ENCODE measurements at places on chromosomes 1 and 21. TPM values are rescaled to one million over a fixed set of nuclear protein-coding genes. Genes with fewer than 3 reads are reported as not detected.

Gene SHE
- total RNA-seq = 0.29 TPM

Gene S100A7
- total RNA-seq = not detected

Gene ORC1
- 49.0 TPM for total RNA-seq

Gene KCNH1
- 0.38 TPM for total RNA-seq

Gene PALMD
- not detected for total RNA-seq

Gene NBPF10
- total RNA-seq = 0.36 TPM

Gene KCNE2
- total RNA-seq = 0.37 TPM

Gene KIF14
- 22.5 TPM for total RNA-seq

Gene CLCA4
- not detected for total RNA-seq

- H3K4me1 ChIP-seq = peaks cover 5% of the 10 kb centered on the region
- peak; percentile 75 for DNase-seq
- no peak overlapping the region for H3K27ac ChIP-seq
- no peak overlapping the region for H3K4me3 ChIP-seq
- H3K36me3 ChIP-seq = no peaks in the 10 kb centered on the region
Measured at GRCh38 chr1:151710187-151710840, 6.3 kb downstream of the CELF3 start.

GRCh38 chr1:243924188-243924587 lies 74.1 kb upstream of the AKT3 start:
- H3K27me3 ChIP-seq = no peaks in the 10 kb centered on the region
- H3K4me1 ChIP-seq = peaks cover 4% of the 10 kb centered on the region
- no peak overlapping the region for H3K27ac ChIP-seq
- H3K4me3 ChIP-seq = no peak overlapping the region

DNA sequence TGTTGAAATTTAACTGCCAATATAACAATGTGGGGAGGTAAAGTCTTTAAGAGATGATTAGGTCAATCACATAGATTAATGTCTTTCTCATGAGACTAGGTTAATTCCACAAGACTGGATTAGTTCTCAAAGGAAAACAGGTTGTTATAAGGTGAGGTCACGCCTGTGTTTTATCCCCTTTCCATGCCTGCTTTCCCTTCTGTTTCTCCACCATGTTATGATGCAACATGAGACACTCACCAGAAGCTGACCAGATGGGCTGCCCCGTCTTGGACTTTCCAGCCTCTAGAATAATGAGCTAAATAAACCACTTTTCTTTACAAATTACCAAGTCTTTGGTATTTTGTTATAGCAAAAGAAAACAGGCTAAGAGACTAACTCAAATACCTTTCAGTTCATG lies 70.8 kb downstream of the DDAH1 start:
- H3K27me3 ChIP-seq = no peaks in the 10 kb centered on the region
- no peaks in the 10 kb centered on the region for H3K4me1 ChIP-seq
- no peak overlapping the region for H3K27ac ChIP-seq
- H3K4me3 ChIP-seq = peak overlapping the region; percentile 2
- no peaks in the 10 kb centered on the region for H3K36me3 ChIP-seq
- no peak for DNase-seq

- peaks cover 6% of the 10 kb centered on the region for H3K4me1 ChIP-seq
- DNase-seq = no peak
- no peak overlapping the region for H3K4me3 ChIP-seq
- H3K36me3 ChIP-seq = no peaks in the 10 kb centered on the region
Measured at GRCh38 chr1:14915356-14916054, 238.0 kb upstream of the TMEM51 start.

GRCh38 chr1:184629266-184629665 lies 125.4 kb downstream of the EDEM3 start:
- H3K27ac ChIP-seq = no peak overlapping the region
- DNase-seq = no peak
- H3K36me3 ChIP-seq = no peaks in the 10 kb centered on the region
- H3K27me3 ChIP-seq = no peaks in the 10 kb centered on the region
- no peak overlapping the region for H3K4me3 ChIP-seq
- H3K4me1 ChIP-seq = no peaks in the 10 kb centered on the region

DNA sequence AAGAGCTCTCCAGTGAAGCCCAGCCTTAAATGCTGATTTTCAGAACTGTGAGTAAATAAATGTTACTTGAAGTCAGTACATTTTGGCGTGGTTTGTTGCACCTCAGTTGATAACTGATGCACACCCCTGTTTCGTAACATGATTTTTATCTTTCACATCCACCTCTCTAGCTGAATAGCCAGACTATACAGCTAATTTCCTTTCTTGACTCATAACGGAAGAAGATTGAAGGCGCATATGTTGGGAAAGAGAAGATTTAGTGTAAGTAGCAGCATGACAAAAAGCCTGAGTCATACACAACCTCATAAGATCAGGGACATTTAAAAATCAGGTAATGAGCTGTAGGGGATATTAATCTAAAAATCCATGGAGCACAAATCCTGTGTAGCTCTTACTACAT lies 716.2 kb upstream of the ZP4 start:
- no peak for DNase-seq
- peaks cover 1% of the 10 kb centered on the region for H3K27me3 ChIP-seq
- no peaks in the 10 kb centered on the region for H3K36me3 ChIP-seq
- no peak overlapping the region for H3K4me3 ChIP-seq

DNA sequence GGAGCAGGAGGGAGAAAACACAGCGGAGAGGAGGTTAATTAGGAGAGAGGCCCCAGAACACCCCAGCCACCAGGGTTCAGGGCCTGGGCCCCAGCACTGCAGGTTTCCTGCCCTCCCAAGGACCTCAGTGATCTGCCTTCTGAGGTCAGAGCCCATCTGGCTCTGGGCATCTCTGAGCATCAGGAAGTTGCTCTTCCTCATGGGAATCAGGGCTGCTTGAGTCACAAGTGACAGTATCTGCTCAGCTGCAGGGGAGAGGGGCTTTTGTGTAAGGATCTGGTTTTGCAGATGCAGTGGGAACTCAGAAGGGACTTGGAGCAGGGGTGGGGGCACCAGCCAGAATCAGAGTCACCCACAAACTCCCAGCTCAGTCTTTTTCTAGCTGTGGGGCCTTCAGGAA lies 472.1 kb downstream of the PTPRU start:
- no peaks in the 10 kb centered on the region for H3K27me3 ChIP-seq
- H3K4me3 ChIP-seq = no peak overlapping the region
- H3K36me3 ChIP-seq = no peaks in the 10 kb centered on the region
- no peak overlapping the region for H3K27ac ChIP-seq
- peaks cover 5% of the 10 kb centered on the region for H3K4me1 ChIP-seq
- no peak for DNase-seq

DNA sequence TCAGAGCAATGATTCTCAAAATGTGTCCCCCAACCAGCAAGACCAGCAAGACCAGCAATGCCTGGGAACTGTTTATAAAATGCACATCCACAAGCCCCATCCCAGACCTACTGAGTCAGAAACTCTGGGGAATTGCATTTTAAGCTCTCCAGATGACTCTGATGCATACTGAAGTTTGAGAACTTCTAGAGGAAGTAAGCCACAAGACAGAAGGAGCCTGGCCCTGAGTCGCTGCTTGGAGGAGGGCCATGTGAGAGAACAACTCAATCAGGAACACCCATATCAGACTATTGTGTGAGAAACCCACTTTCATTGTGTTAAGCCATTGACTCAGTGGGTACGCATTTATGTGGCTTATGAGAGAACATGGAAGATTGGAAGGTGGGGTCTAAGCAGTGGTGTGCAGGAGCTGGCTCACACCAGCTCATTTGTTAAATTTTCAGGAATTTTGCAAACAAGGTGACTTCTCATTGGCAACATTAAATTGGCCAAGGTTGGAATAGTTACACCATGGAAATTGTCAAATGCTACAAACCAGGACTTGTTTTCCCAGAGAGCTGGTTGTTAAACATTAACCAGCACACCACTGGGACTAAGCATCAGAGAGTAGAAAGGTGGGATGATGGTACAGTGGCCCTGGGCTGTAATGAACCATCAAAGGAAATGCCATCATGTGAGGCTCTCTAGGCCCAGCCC lies 38.9 kb downstream of the ATP1A1 start:
- H3K36me3 ChIP-seq = peaks cover 6% of the 10 kb centered on the region
- no peak for DNase-seq
- no peak overlapping the region for H3K27ac ChIP-seq
- no peaks in the 10 kb centered on the region for H3K4me1 ChIP-seq

- no peaks in the 10 kb centered on the region for H3K36me3 ChIP-seq
- no peak overlapping the region for H3K27ac ChIP-seq
- H3K4me3 ChIP-seq = no peak overlapping the region
- H3K4me1 ChIP-seq = no peaks in the 10 kb centered on the region
Measured at GRCh38 chr1:2981388-2981787, 39.9 kb upstream of the ACTRT2 start.

- no peak overlapping the region for H3K4me3 ChIP-seq
- H3K27me3 ChIP-seq = no peaks in the 10 kb centered on the region
- H3K36me3 ChIP-seq = peaks cover 4% of the 10 kb centered on the region
- no peak overlapping the region for H3K27ac ChIP-seq
- no peak for DNase-seq
Measured at GRCh38 chr1:32763221-32763620, 53.9 kb downstream of the YARS1 start.

DNA sequence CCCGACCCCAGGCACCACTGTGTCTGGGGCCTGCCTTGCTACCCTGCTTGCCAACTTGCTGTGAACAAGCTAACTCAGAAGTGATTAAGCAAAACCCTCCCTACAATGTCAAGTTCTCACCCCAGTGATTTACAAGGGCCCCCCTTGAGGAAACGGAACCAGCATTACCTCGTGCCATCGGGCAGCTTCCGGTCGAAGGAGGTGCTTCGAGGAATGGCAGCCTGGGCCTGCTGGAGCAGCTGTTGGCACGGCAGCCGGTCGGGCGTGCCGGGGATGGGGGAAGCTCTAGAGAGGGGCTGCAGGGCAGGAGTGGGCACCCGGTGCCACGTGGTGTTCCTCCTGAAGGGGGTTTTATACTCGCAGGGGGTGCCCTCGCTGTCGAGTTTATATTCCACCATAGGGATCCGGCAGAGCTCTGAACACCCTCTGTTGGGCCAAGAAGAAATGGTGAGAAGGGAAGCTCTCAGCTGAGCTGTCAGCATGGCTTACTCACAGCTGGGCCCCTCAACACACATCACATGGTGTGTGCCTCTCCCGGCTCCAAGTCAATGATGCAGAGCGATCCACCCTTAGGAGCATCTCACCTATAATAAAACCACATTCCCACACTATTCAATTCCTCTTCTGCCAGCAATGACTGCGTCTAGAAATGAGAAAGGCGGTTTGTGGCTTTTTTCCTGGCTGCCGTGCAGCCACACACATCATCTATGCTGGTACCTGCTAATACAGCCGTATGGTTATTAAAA lies 184.4 kb downstream of the SIPA1L2 start:
- no peaks in the 10 kb centered on the region for H3K4me1 ChIP-seq
- no peaks in the 10 kb centered on the region for H3K36me3 ChIP-seq

GRCh38 chr21:18869104-18869503 lies 465.5 kb upstream of the TMPRSS15 start:
- H3K4me1 ChIP-seq = no peaks in the 10 kb centered on the region
- DNase-seq = no peak
- H3K27me3 ChIP-seq = no peaks in the 10 kb centered on the region

DNA sequence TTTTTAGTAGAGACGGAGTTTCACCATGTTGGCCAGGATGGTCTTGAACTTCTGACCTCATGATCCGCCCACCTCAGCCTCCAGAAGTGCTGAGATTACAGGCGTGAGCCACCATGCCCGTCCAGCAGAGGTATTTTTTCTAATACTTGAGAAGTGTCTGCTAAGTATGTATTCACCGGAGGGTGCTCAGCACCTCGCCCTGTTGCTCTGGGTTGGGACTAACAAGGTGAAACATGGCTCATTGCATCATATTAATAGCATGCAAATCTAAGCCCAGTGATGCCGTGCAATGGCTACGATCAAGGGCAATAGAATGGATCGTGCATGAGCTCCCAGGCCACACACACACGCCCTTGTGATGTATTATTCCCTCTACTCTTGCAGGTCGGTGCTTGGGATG lies 68.7 kb downstream of the PDE9A start:
- H3K4me3 ChIP-seq = no peak overlapping the region
- no peak overlapping the region for H3K27ac ChIP-seq
- H3K36me3 ChIP-seq = no peaks in the 10 kb centered on the region
- H3K27me3 ChIP-seq = no peaks in the 10 kb centered on the region

GRCh38 chr1:175168782-175169181 lies 23.8 kb downstream of the KIAA0040 start:
- H3K4me1 ChIP-seq = no peaks in the 10 kb centered on the region
- H3K36me3 ChIP-seq = no peaks in the 10 kb centered on the region
- DNase-seq = no peak
- no peak overlapping the region for H3K27ac ChIP-seq

GRCh38 chr1:182699393-182700350 lies 15.3 kb upstream of the RGS8 start:
- no peaks in the 10 kb centered on the region for H3K27me3 ChIP-seq
- H3K4me1 ChIP-seq = peaks cover 32% of the 10 kb centered on the region
- peak; percentile 50 for DNase-seq
- H3K36me3 ChIP-seq = no peaks in the 10 kb centered on the region
- peak overlapping the region; percentile 59 for H3K27ac ChIP-seq

DNA sequence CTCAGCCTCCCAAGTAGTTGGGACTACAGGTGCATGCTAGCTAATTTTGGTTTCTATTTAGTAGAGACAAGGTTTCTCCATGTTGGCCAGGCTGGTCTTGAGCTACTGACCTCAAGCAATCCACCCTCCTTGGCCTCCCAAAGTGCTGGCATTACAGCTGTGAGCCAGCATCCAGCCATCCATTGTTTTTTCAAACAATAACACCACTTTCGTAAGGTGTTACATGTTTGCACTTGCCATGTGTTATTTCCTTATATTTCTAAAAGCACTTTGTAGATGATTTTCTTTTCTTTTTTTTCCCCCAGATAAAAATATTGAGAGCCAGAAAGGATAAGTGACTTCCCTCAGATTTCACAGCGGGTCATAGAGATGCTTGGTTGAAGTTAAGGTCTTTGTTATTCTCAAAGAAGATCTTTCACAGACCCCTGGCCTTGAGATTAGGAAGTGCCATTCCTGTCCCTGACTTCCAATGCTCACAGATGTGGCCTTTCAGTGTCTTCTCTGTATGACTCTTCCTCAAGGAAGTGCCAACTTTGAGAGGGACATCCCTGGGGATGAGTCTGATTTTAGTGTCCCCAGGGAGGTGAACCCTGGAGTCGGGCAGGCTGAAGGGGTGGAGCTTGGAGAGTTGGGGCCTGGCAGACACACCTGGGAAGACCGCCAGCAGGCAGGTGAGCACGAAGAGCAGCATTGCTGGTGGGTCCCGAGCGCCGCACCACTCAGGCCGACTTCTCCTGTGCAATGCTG lies 6.3 kb downstream of the PIGR start:
- H3K4me3 ChIP-seq = no peak overlapping the region
- H3K27ac ChIP-seq = no peak overlapping the region
- no peaks in the 10 kb centered on the region for H3K4me1 ChIP-seq

- no peaks in the 10 kb centered on the region for H3K36me3 ChIP-seq
- no peak for DNase-seq
- H3K4me3 ChIP-seq = no peak overlapping the region
- H3K4me1 ChIP-seq = peaks cover 4% of the 10 kb centered on the region
Measured at GRCh38 chr1:212591922-212592321, 16.6 kb upstream of the ATF3 start.

Measured in H1 (cell line).